ENCODE measurements at places on chromosomes 2 and 18.

DNA sequence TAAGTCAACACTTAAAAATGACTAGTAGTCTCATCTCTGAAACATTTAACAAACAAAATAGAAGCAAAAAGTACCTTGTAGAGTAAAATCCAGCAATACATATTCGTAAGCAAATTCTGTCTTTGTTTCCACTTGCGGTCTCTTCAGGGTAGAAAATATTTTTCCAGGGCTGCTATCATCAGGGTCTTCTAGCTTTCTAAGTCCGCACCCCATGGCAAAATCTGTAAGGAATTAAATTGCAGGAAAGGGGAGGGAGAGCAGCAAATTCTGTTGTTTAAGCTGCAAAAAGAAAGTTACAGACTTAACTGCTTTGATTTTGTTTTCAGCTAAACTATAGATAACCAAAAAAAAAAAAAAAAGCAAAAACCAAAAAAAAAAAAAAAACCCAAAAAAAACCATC, at the start of gene RFTN2:
Gene RFTN2, minus strand, starts transcription at position 342 of the 400 bp plus-strand sequence. Its CDS starts 129 bp downstream, at position 213.
- no peak for DNase-seq

- no peak for DNase-seq
Measured at GRCh38 chr18:25080211-25080610, 271.8 kb downstream of the ZNF521 start.

DNA sequence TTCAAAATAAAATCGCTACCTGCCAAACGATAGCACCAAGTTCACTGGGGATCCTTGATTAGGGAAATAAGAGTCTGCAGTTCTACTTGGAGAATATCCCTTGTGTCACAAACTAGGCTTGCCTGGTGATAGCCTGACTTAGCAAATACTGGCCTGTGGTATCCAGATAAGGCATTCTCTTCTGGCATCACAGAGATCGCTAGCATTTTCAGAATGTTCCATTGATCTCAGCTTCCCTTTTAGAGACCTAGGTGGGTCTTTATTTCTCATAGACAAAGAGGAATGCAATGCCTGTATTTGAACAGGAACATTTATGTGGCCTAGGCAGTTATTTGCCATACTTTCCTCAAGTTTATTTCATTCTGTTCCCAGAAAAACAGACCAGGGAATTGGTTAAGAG, 349.1 kb downstream of the STK39 start:
- no peak for DNase-seq

DNA sequence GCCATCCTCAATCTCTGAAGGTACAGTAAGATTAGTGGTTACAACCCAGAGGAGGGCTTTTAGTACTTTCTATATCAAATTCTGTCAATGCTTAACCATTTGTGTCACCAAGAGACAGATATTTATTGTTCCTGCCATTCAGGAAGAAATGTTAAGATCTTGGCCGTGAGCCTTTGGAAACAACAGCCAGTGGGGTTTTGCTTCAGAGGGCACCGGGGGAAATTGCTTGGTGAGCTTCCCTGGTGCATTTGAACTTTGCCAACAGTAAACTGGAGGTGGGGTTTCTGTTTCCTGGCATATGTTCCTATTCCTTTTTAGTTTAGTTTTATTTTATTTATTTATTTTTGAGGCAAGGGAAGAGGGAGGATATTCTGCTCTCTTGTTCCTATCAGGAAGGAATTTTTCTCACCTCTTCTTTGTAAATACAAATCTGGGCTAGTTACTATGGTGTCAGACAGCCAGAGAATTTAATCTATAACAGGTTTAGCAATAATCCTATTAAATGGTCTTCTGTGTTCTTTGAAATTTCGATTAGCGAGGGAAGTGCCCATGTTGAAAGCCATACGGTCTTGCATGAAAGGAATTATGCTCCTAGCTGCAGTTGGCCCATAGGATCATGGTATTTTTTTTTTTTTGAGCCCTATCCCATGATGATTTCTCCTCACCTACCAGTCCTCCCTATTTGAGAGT, 95.7 kb downstream of the MAIP1 start:
- DNase-seq, result no peak

- DNase-seq, result no peak
Measured at GRCh38 chr2:74894272-74894981, 60.5 kb downstream of the HK2 start.

- no peak for DNase-seq
Measured at GRCh38 chr18:50306944-50307343, 19.5 kb upstream of the CXXC1 start.

DNA sequence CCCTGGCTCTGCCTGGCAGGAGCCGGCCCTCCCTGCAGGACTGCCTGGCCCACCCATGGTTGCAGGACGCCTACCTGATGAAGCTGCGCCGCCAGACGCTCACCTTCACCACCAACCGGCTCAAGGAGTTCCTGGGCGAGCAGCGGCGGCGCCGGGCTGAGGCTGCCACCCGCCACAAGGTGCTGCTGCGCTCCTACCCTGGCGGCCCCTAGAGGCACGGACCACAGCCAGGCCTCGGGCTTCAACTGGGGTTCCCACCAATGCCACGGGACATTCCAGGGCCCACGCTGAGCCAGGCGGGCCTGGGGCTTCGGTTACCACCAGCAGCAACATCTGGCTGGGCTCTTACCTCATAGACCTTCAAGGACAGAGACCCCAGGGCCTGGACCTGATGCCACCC, 6.1 kb upstream of the GMPPA start:
- no peak for DNase-seq
